Glomerular endothelial cell (primary cell): ENCODE measurements at places on chromosomes 13 and 19.

DNA sequence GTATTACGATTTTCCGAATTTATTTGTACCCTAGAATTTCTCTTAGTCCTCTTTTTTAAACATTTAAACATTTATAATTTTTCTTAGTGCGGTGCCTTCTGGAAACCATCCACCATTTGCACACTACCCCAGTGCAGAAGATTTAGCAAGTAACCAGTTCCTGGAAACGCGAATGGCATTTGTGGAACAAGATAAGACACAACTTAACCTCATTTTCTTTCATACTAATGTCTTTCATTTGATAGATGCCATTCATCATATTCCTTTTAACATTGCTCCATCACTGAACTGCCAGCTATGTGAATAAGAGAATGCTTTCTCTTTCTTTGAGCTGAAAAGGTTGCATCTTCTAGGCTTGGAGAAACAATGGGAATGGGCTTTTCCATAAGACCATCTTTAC is 6.8 kb downstream of the FRY start:
- no peak for DNase-seq

GRCh38 chr13:50927701-50928100 is 18.1 kb downstream of the RNASEH2B start:
- DNase-seq: no peak

- DNase-seq: no peak
Measured at GRCh38 chr19:37227996-37228395, 10.0 kb downstream of the ZNF383 start.

DNA sequence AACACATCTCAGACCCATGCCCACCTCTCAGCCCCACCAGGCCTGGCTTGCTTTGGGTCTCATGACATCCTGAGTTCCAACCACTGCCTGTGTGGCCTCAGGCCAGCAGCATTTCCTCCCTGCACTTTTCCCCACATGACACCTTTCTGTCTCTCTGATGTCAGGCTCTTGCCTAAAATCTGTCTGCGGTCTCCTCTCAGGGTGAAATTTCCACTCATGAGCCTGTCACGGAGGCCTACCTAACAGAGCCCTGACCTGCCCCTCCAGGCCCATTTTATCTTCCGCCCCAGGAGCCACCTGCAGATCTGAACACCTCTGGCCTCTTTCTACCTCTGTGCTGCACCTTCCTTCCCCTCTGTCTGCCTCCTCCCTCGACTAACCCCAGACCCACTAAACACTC is 93.5 kb downstream of the ZDHHC20 start:
- DNase-seq: no peak

DNA sequence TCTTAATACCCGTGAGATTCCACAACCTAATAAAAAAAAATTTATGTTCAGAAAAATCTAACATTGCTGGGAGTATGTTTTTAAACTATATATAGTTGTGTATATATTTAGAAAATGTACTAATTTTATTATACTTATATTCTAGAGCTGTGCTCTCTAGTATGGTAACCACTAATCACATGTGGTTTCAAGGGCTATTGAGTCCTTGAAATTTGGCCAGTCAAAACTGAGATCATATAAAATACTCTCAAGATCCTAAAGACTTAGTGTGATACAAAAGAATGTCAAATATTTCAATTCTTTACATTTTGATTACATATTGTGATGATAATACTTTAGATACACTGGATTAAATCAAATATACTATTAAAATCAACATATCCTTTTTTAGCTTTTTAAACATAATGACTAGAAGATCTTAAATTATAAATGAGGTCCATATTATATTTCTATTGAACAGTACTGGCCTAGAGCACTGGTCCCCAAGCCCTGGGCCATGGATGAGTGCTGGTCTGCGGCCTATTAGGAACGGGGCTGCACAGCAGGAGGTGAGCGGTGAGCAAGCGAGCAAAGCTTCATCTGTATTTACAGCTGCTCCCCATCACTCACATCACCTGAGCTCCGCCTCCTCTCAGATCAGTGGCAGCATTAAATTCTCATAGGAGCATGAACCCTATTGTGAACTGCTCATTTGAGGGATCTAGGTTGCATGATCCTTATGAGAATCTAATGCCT is 176.5 kb upstream of the NBEA start:
- no peak for DNase-seq

- DNase-seq: no peak
Measured at GRCh38 chr13:28819046-28819730, 951 bp upstream of the MTUS2 start.

DNA sequence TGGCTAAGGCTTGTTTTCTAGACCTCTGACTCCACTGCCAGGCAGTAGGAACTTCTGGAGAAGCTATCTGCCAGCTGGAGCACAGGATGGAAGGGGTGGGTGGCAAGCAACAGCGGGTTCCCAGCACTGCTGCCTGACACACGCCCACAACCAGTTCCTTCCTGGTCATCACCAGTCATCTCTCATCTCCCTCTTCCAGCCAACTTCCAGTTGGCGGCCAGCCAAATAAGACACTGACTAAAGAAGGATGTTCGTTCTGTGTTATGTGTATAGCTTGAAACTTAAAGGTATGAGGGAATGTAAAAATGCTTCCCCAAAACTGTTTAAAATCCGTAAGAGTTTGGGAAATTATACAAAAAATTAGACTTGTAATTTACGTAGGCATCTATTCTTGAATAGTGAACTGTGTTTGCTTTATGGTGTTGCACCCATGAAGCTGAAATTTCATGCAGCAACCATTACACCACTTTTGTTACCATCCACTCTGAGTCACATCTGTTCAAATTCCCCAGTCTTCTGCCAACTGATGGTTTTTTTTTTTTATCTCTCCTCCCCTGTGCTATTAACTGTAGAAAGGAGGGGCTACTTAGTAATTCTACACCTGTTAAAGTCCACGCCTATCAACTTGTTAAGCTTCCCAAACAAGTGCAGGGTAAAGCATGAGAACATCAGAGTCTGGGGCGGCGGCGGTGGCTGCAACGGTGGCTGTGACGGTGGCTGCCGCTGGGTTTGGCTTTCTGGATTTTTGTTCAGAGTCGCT is 86.2 kb upstream of the FRY start:
- no peak for DNase-seq

DNA sequence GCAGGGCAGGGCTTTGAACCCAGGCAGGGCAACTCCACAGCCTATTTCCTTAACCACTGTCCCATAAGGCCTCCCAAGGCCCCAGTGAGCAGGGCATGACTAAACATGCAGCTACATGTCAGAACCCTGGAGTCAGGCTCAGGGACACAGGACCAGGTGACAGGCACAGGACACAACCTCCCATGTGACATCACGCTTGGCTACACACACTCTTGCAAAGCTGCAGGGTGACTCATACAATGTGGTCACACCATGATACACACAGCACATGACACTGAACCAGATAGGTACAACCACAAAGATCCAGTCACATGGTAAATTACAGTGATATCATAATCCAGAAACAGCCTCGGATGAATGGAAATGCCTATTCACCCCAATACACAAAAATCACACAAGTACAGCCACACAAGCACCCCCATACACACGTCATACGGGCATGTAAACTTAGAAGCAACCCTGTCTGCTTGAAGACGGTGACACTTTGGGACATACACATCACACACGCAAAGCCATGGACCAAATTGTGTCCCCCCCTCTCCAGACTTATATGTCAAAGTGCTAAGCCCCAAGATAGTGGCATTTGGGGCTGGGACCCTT is 14.5 kb downstream of the KLK4 start:
- no peak for DNase-seq

DNA sequence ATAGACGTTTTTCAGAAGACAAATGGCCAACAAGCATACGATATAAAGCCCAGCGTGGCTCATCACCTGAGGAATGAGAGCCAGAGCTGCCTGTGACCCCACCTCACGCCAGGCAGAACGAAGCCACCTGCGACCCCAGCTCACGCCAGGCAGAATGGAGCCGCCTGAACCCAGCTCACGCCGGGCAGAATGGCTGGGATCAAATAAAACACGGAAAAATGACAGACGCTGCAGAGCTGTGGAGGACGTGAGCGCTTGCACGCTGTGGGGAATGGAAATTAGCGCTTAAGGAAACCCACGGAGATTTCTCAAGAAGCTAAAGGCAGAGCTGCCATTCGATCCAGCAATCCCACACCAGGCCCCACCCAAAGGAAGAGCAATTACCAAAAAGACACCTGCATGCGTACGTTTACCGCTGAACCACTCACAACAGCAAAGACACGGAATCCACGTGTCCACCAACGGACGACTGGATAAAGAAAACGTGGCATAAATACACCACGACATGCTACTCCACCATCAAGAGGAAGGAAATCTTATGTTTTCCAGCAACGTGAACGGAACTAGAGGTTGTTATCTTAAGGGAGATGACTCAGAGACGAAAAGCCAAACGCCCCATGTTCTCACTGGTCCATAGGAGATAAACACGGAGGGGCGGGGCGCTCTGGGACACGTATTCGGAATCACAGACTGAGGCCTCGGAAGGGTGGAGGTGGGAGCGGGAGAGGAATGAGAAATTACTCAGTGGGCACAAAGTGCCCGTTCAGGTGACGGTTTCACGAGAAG is 30.7 kb upstream of the C13orf46 start:
- peak; percentile 96 for DNase-seq

- no peak for DNase-seq
Measured at GRCh38 chr13:98171900-98172589, 5.0 kb downstream of the RNF113B start.

DNA sequence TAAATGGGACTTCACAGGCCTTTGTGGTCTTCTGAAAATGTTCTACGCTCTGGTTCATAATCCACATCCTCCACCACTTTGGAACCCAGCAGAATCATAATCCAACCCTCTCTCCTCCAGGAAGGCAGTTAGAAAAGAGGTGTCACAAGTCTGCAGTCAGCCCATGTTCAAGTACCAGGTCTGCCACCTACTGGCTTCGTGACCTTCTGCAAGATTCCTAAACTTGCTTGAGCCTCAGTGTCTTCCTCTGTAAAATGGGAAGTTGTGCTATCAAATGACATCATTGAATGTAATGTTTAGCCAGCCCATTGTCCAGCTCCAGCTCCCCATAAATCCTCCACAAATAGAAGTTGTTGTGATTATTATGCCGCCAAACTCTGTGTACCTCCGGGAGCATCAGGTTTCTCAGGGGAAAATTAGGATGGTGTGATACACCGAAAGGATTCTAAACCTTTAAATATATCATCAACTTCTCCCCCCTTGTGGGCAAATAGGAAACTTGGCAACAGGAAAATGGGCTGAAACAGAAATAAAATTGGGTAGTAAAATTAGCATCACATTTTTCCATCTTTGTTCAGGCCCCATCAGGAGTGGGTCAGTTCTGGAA is 109.7 kb downstream of the NUFIP1 start:
- no peak for DNase-seq

DNA sequence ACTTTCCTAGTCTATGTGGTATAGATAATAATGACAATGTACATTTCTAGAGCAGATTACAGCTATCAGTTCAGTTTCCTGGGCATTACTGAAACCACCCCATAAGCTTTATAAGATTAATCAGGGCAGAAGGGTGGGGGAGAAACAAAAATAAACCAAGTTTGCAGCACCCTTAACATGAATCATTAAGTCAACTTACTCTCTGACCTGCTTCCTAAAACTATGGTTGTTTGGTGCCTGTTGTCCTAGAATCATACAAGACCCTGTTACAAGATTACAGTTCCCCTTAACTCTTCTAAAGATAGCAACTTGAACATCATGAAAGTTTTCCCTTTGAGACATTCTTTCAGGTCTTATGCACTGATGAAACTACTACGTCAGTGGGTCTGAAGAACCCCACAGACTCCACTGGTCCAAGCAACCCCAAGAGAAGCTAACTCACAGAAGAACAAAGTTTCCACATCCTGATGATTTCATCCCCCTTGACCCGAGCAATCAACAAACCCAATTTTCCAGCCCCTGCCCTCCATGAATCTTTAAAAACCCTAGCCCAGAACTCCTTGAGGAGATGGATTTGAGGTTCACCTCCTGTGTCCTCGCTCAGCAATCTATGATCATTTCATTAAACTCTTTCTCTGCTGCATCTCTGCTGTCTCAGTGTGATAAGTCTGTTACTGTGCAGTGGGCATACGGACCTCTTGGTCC is 336.5 kb downstream of the FOXO1 start:
- DNase-seq: no peak

DNA sequence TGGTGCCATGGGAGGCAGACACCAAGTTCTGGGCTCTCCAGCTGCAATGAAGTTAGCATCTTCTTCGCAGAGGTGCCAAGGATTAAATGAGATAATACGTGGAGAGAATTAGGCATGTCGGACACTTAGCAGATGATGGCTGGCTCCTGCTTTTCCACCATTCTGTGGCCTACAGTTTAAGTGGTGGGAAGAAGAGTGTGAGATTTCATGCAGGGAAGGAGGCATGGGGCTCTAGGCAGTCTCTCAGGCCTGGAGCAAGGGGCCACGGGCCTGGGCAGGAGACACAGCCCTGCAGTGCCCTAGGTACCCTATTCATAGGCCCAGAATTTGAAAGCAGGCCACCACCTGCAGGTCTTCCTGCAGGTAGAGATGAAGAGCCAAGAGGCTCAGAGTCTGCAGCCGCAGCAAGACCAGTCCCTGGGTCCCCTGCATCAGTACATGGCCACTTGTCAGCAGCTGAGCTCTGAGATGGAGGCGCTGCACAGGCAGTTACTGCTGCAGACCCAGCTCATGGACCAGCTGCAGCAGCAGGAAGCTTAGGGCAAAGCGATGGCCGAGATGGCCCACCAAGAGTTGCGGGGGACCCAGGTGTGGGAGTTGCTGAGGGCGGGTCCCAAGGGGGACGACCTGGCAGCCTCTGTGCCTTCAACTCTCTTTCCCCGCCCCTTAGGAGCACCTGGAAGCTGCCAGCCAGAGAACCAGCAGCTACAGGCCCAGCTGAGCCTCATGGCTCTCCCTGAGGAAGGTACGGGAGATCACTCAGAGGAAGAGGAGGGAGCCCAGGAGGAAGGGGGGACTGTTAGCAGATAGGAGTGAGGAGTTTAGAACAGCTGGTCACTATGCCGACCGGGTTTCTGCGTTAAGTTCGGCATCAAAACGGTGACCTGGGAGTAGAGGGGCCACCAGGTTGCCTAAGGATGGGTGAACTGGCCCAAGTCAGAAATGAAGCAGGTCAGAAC is 33.2 kb upstream of the ZNF492 start:
- DNase-seq: no peak

DNA sequence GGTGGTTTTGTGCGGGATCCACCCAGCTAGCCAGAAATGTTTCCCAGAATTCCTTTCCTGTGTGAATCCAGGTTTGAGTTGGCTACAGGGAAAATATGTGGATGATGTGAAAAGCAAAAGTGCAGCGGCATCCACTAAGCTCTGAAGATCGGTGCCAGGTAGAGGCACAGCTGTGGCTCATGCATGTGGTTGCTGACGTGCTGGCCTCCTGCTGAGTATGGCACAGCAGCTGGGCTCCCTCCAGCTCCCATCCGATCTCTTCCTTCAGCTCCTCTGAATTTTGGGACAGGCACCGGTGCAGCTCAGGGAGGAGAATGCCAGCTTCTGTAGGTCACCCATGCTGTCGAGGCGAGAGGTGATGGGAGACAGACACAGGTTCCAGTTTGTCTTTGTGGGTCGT is 84.0 kb upstream of the GSX1 start:
- DNase-seq: no peak

GRCh38 chr19:14337510-14337909 is 43.7 kb upstream of the ADGRE5 start:
- DNase-seq: no peak
